Astrocyte (in vitro differentiated cells and primary cell): ENCODE measurements at places on chromosomes 7 and 10. TPM values are rescaled to one million over a fixed set of nuclear protein-coding genes. Genes with fewer than 3 reads are reported as not detected.

The CYP2E1 gene
- total RNA-seq: 2.2 TPM in 2 replicates

The BLNK gene
- total RNA-seq: not detected in 2 replicates

The SPDYE2 gene
- not detected in 2 replicates for total RNA-seq

GRCh38 chr7:37817996-37818720 lies 30.2 kb upstream of the NME8 start:
- no peak for DNase-seq

GRCh38 chr7:84328571-84328970 lies 134.0 kb upstream of the SEMA3A start:
- DNase-seq: no peak

DNA sequence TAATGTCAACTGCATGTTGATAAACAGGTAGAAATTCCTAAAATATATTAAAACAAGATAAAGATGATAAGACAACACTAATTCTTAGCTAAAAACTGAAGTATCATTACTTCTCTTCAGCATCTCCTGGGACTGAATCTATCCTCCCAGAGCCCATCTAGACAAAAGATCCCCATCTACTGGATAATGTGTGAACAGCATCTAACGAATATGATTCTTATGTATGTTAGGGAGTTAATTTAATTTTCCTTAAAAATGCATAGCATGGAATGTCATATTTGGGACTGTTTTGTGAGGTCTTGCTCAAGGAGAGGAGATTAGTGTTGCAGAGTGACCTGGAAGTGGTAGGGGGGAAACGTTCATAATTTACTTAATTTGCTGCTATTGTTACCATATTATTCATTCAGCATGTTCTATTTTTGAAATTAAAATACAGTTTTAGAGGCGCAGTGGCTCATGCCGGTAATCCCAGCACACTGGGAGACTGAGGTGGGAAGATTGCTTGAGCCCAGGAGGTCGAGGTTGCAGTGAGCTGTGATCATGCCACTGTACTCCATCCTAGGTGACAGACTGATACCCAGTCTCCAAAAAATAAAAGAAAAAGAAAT lies 305.1 kb upstream of the CSTF2T start:
- DNase-seq: peak; percentile 3

DNA sequence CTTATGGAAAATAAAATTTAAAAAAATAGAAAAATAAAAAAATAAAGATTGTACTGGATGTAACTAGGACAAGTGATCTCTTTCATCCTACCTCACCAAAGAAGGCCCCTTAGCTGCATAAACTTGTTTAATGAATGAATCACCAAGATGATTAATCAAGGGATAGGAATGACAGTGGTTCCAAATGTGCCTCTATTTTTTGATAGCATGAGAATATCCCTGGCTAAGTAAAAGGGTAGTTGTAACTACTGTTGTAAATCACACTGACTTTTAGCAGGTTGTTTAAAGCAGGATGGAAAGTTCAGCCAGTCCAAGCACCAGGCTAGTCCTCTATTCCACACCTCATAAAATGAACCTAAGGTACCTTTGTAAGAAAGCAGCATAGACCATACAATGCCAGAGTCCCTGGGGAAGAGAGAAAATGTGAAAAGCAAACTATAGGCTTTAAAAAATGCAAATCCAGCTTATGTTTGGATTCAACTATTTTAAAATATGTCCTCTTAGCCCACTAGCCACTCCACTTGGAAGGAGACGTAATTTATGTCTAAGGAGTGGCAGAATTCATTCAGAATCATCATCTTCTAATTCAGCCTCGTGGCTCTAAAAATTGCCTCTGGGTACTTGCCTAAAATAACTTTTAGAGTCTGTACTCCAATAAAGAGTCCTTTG lies 126.8 kb downstream of the SKIDA1 start:
- DNase-seq: peak; percentile 74

GRCh38 chr7:136016649-136017395 lies 39.7 kb upstream of the MTPN start:
- no peak for DNase-seq

DNA sequence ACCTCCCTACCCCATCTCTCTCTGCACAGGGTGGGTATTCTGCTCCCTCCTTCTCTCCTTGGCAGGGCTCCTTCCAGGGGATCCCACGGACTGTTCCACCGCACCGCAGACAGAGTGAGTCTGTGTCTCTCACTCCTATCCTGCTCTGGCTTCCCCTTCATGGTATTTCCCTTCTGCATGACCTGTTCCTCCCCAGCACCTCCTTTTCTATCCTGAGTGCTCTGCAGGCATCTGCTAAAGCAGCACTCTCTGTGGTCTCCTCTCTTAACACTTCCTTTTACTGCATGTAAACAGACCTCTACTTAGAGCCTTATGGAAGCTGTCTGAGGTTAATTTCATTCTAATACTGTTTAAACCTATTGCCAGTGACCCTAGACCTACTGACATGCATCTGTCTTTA lies 171.5 kb downstream of the CCSER2 start:
- DNase-seq: peak; percentile 22

DNA sequence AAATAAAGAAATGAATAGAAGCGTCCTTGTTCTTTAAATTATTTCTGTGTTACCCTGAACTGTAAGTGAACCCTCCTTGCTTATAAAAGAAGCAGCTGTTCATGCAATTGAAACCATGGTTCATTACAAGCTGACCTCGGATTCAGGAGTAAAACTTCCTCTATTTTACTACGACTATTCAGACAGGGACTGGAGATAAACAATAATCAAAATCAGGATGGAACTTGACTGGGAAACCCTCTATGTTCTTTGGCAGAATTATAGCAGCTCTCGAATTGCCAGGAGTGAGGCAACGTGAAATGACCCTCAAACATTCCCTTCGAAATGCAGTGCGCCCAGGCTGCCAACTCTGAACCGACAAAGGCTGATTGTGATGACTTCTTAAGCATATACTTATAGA lies 172.1 kb downstream of the CYP26A1 start:
- no peak for DNase-seq

- no peak for DNase-seq
Observed at GRCh38 chr10:60549686-60550085, 160.0 kb upstream of the ANK3 start.
